Stimulated activated CD4-positive, alpha-beta T cell treated with anti-CD3 and anti-CD28 coated beads, Interleukin-2, amount 100 ng/mL, for 24 hours (primary cell): ENCODE measurements at places on chromosomes 11 and 22.

DNA sequence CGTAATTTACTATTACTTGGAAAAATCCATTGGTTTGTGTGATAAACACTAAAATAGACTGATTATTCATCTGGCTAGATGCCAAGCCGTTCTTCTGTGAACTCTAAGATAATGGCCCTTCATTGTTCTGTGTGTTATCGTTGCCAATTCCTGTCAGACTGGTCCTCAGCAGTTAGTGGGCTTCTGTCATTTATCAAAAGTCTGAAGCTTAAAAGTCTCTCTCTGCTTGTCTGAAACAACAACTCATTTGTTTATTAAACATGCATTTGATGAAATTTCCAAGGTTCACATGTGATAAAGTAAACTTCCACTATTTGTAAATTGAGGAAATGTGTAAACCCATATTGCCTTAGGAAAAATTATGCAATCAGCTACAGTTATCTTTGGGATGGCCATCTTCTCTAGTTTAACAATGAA, 21.1 kb upstream of the RDX start:
- DNase-seq, result no peak

GRCh38 chr11:3832816-3833215, 7.9 kb downstream of the RHOG start:
- DNase-seq, result no peak

GRCh38 chr11:46391186-46391577, 394 bp downstream of the CHRM4 start:
- no peak for DNase-seq

GRCh38 chr11:111801135-111801534, 34.9 kb upstream of the PPP2R1B start:
- DNase-seq, result no peak

DNA sequence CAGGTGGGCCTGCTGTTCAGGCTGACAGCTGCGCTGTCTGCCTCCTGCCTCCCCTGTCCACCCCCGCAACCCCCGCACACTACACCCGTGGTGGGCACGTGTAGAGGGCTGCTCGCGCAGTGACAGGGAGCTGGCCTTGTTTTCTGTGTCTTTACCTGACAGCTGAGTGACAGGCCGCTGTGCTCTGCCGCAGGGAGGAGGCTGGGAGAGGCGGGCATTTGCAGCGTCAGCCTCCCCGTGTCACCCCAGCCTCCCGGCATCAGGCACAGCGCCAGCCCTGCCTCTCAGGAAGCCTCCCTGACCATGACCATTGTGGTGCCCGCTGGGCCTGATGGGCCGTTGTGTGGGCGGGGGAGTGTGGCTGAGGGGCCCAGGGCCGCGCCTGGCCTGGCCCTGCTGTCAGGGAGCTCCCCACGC, 32.0 kb upstream of the RELT start:
- DNase-seq, result no peak
